A549 treated with CORT108297 at 1 μM for 4 hours (cell line): ENCODE measurements at places on chromosomes 2 and 18. TPM values are rescaled to one million over a fixed set of nuclear protein-coding genes. Genes with fewer than 3 reads are reported as not detected.

IL1F10 gene
- total RNA-seq: not detected in 5 replicates

TMEM247 gene
- total RNA-seq: not detected in 5 replicates

ACSL3 gene
- 83.0 to 147 TPM (median 101 TPM) in 5 replicates for total RNA-seq

CD8B gene
- not detected in 5 replicates for total RNA-seq

SLC8A1 gene
- total RNA-seq: 0.27 to 0.57 TPM (median 0.40 TPM) in 5 replicates

ODC1 gene
- 128 to 155 TPM (median 139 TPM) in 5 replicates for total RNA-seq

FAM161A gene
- total RNA-seq: 5.3 to 8.2 TPM (median 7.3 TPM) in 5 replicates
